ENCODE measurements at places on chromosomes 12 and 14.
A peak's percentile ranks its signal among the peaks of the same experiment; 100 is the strongest.

- no peak for DNase-seq
Observed at GRCh38 chr14:49953196-49953595, 60.3 kb downstream of the ARF6 start.

DNA sequence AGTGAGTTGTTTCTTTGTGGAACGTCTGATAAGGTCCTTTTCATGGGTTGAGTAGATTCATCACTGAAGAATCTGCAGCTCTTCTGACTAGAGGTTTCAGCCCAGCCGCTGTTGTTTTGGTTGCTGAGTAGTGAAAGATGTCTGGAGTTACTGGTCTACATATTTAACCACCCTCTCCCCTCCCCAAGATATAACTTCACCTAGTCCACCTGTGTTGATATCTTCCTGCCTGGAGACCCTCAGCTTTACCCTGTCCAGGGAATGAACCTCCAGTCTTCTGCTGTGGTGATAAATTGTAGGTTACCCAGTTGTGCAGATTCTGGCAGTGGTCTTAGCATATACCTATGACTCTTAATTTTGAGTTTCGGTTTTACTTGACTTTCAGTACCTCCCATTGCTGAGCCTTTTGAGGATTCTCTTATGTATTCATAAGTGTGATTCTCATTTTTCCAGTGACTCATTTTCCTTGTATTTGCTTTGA lies 62.9 kb downstream of the CCDC91 start:
- DNase-seq = no peak

DNA sequence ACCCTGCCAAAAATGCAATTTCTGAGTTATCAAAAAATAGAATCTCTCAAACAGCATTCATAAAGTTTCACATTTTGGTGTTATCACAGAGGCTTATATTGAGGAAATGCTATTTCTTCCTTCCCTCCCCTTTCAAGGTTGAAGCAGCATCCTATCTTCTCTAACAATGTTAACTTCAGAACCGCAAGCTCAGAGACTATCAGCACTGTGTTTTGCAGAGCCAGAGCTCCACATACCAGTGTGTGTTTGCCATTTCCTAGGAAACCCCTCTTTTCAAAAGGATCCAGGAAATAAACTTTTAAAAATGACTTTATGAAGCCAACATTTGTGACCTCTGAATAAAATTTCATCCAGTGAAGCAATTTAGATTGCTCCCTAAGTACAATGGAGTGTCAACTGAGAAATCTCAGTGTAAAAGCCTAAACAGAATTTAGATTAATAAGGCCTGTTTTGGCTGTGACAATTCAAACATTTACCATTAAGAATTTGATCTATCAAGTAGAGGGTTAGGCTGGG lies 332.6 kb downstream of the NOVA1 start:
- no peak for DNase-seq

DNA sequence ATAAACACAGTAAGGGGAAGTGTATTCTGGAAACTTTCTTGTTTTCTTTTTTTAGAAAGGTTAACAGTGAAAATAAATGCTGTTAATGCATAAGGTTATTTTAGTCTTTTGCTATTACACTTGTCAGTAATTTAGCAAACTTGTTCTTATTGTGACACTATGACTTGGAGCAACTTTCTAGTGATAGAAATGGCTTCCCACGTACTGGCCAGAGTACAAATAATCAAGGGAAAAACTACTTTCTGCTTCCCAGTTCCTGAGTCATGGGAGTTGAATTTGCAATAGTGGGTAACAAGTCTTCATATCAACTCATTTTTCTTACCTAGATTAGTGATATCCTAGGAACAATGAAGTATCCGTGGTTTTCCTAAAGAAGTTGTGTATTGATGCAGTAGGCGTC lies 1072.3 kb downstream of the FLRT2 start:
- no peak for DNase-seq

DNA sequence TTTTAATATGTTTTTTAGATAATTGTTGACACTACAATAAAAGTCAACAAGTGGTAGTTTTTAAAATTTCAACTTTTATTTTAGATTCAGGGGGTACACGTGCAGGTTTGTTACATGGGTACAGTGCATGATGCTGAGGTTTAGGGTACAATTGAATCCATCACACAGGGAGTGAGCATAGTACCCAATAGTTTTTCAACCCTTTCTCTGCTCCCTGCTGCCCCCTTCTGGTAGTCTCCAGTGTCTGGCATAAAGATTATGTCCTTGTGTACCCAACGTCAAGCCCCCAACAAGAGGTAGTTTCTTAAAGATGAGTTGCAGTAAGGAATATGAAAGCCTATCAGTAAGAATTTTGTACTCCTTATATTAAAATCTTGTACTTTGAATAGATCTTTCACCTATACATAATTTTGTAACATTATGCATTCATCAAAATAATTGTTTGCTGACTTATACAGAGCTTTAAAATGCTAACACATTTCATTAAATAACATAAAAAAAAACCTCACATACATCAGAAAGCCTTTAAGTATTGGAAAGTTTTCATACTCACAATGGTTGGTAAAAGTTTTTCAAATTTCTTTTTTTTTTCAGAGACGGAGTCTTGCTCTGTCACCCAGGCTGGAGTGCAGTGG lies 5.4 kb upstream of the RALGAPA1 start:
- peak; percentile 64 for DNase-seq

DNA sequence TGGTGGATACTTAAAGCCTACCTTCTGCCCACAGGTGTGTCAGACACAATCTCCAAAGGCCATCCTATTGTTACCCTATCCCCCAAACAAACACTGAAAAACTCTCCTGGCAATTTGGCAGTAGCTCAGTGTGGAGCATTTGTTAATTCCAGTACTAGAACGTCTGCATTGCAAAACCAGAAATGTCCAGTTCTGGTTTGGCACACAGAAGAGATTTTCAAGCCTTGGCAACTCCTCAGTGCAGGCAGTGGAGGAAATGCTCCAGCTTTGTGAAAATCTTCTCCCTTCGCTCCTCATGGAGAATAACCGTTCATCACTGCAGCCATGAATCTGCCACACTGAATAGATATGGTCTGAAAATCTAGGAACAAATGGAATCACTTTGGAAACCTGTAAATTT lies 5.3 kb upstream of the SOCS2 start:
- DNase-seq = no peak

- DNase-seq = no peak
Observed at GRCh38 chr12:48078901-48079300, 27.0 kb downstream of the SENP1 start.

- DNase-seq = no peak
Observed at GRCh38 chr12:98750511-98750910, 105.4 kb downstream of the APAF1 start.

All from activated naive CD8-positive, alpha-beta T cell treated with anti-CD3 and anti-CD28 coated beads, Interleukin-2, amount 10 ng/mL, durations not matched to agents 7 days and 5 days (primary cell).